OCI-M1 (cell line): ENCODE measurements at places on chromosomes 5 and 9.

DNA sequence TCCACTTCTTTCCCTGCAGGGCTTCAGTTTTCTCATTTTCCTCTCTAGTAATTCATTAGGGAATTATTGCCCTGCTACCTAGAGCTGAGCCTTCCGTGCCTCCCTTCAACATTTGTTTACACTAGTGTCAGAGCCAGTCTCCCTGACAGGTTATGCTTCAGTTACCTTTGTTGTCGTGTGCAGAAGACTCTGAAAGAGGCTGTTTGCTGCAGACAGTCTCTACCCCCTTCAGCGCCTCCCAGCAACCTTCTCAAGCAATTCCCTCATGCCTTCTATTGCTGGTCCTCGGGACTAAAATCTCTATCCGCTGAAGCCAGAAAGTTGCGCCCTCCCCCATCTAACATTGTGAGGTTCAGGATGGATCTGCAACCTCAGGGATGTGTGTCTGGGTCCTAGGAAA, 12.8 kb downstream of the RALGPS1 start:
- DNase-seq = no peak

DNA sequence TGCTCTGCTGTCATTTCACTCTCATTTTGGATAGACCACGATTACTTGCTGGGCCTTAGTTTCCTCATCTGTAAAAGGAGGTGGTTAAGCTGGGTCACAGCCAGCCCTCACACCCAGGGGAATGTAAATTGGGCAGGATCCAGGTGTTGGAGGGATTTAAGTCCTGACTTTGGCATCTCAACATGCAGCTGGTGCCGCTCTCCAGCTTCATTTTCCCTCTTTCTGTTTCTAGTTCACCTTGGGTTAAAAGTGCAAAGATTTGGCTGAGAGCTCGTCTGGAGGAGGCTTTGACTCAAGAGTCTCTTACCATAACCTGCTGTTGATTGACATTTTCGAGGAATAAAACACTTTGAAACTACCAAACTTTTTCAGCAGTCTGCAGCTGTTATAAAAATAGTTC, 144.3 kb upstream of the DHFR start:
- DNase-seq = no peak

DNA sequence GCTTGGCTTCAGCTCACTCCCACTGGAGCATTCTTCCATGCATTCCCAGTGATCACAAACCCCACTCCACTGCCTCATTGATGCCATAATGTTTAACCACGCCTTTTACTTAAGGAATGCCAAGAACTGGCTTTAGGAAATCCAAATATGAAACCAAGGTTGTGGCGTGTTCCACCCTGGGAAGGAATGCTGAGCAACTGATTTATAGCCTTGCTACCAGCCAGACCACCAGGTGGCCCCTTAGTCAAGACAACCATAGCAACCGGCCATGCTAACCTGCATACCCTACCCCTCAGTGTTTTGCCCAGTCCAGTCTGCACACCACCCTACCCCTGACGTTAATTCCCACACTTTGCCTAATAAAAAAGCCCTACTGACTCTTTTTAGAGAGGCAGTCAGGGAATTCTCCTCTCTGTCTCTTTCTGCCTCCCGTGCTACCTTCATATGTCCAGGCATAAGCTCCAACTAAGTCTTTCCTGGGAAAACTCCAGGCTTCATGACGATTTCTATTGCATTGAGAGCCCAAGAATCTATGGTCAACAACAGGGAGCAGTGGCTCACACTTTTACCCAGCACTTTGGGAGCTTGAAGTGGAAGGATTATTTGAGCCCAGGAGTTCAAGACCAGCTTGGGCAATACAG, 27.0 kb upstream of the PRRC2B start:
- peak; percentile 6 for DNase-seq

GRCh38 chr9:36433386-36433785, 33.3 kb upstream of the RNF38 start:
- no peak for DNase-seq

GRCh38 chr9:130634801-130635200, 29.6 kb upstream of the PRDM12 start:
- no peak for DNase-seq

DNA sequence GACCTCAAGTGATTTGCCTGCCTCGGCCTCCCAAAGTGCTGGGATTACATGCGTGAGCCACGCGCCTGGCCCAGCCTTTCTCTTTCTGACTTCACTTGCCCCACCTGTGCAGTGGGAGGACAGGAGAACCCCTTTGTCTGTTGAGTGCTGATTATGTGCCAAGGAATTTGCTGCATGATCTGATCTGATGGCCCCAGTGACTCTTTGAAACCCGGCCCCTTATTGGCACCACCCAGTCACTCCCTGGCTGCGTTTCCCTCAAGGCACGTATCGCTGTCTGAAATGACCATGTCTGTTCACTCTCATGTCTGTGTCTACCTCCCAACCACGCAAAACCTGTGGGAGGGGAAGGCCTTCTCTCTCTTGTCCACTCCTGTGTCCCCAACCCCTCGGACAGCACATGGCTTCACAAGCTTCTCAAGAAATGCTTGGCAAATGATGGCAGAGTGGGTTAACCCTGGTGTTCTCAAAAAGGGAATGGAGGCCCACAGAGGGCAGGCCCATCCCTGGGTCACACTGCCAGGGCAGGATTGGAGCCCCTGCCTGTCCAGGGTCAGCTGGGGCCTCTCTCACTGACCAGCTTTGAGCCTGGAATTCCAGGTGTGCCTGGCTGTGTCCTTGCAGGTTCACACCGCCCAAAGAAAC, 21.9 kb downstream of the NEK6 start:
- no peak for DNase-seq

DNA sequence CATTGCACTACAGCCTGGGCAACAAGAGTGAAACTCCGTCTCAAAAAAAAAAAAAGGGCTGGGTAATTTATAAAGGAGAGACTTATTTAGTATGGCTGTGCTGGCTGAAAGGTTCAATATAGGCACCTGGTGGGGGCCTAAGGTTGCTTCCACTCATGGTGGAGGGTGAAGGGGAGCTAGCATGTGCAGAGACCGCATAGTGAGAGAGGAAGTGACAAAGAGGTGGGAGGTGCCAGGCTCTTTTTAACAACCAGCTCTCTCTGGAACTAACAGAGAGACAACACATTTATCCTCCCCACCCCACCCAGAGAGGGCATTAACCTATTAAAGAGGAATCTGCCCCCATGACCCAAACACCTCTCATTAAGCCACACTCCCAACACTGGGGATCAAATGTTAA, 28.9 kb upstream of the SERINC5 start:
- no peak for DNase-seq
